Stimulated activated CD8-positive, alpha-beta memory T cell treated with anti-CD3 and anti-CD28 coated beads, Interleukin-7, amount 100 ng/mL, for 1 hour (primary cell): ENCODE measurements at places on chromosomes 2 and 18.

DNA sequence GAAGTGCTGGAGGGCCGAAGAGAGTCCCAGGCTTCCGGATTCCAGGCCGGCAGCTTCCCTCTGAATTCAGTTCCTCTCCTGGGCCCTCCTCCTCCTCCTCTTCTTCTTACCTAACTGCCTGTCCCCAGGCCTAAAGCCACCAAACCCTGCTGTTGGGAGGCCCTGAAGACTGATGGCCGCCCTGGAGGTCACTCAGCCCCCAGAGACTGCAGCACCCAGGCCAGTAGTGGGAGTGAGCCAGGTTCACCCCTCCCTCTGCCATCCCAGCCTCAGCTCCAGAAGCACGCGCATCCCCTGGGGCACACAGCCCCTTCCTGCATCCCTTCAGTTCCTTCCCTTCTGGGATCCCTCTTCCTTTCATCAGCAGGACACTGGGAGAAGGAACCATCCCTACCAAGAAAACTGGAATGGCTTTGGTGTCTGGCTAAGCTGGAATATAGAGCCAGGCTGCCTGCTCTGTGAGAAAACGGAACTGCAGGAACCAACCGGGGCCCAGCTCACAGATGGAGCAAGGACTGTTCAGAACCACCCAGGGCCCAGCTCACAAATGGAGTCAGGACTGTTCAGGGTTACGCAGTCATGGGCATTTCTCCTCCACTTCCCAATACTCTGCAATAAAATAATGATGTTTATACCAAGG lies 127.4 kb downstream of the NDUFA10 start:
- DNase-seq: no peak

DNA sequence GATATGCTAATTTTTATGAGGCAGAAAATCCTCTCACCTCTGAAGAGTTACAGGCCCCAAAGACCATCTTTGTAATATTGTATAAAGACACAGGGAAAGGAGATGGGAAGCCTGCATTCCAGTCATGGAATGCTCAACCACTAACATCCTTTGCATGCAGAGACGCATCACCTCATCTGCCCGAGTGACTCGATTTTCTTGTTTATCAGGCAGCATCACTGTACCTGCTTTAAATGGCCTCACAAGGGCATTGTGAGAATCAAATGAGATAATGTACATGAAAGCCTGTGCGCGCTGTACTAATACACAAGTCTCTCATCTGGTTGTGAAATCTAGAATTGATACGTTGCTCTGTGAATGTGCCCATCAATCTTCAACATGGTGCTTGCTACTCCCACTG lies 10.2 kb upstream of the TMEM247 start:
- no peak for DNase-seq

- DNase-seq: no peak
Observed at GRCh38 chr2:59741840-59742239, 811.6 kb downstream of the BCL11A start.

- DNase-seq: no peak
Observed at GRCh38 chr2:85032621-85033020, 61.7 kb downstream of the KCMF1 start.

GRCh38 chr2:81481994-81482368 lies 1177.4 kb upstream of the LRRTM1 start:
- DNase-seq: no peak

DNA sequence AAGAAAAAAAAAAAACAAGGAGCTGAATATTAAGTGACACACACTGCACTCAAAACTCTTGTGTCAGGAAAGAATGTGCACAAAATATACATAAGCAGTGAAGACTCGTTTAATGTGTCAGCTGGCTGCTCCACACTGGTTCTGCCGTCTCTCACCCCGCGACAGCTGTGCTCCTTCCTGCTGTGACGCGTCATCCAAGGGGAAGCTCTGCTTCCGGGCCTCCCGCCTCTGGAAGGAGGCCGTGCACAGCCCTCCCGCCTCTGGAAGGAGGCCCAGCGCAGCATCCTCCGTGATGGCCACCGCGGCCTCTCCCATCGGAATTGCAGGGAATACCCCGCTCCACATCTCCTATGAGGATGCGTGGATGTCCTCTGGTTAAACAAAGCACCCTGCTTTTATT lies 151.0 kb downstream of the HDAC4 start:
- no peak for DNase-seq

DNA sequence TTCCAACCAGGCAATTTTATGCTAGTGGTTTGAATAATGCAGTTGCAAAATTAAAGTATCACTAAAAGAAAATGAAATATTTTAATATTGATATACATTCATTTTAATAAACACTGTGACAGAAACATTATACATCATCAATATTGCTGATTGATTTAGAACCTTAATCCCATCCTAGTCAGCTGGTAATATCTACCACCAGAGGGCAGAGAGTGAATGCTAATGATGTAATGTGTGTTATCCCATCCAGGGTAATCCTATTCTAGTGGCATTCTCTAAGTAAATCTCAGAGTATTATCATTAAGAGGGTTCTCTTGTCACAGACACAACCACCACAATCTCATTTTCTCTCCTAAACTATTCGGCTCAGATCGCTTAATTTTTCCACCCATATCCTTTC lies 477.4 kb downstream of the CPS1 start:
- no peak for DNase-seq

DNA sequence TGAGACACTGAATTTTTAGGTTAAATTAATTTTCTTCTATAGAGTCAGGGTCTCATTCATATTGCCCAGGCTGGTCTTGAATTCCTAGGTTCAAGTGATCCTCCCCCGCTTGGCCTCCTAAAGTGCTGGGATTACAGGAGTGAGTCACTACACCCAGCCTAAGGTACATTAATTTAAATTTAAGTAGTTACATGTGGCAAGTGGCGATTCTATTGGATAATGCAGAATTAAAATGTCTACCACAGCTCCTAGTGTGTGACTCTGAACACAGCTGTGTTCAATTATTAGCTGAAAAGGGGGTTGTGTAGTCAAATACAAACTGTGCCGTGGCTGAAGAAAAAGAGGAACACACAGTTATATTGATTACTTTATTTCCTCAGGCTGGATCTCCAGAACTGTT lies 2.2 kb upstream of the CAD start:
- DNase-seq: no peak
